Stimulated activated CD4-positive, alpha-beta T cell treated with anti-CD3 and anti-CD28 coated beads, Interleukin-12 subunit alpha, Interleukin-12 subunit beta, amount 100 ng/mL, for 48 hours (primary cell): ENCODE measurements at places on chromosomes 1 and 21.
A peak's percentile ranks its signal among the peaks of the same experiment; 100 is the strongest.

- no peak for DNase-seq
Observed at GRCh38 chr1:64499966-64500365, 30.0 kb downstream of the CACHD1 start.

DNA sequence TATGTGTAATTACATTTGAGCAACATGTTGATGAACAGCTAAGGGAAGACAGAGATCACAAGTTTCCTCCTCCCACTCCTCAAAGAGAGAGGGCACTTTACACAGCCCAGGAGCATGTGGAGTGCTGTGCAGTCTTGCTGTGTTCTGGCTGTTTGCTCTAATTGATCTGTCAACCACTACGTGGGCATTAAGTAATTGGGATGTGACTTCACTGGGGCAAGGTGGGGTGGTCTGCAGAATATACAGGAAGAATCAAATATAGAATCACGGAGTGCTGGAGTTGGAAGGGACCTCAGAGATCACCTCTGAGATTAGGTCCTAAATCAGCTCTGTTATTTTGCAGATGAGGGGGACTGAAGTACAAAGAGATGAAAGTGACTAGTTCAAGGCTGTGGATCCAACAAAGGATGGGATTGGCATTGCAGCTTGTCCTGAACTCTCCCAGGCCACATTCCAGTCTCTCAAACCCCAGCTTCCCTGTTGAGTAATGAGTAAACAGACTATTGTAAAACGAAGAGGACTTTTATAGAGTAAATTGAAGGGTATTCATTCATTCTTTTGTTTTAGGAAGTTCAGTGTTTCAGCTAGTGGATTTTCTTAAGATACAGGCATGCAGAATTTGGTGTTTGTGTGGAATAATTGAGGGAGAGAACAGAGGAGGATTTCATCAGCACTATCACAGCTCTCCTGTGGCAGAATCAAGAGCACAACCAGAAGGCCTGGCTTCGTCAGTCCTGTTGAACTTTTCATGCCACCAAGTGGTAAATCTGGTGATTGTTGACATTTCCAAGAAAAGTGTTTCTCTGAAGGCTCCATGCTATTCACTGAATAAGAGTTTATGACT lies 22.4 kb downstream of the NOS1AP start:
- no peak for DNase-seq

- DNase-seq: no peak
Observed at GRCh38 chr1:54980528-54981241, at the start of gene TMEM61. TSS of gene TMEM61 (plus strand) at chr1:54980628. CDS start at chr1:54981066, 438 bp downstream.

DNA sequence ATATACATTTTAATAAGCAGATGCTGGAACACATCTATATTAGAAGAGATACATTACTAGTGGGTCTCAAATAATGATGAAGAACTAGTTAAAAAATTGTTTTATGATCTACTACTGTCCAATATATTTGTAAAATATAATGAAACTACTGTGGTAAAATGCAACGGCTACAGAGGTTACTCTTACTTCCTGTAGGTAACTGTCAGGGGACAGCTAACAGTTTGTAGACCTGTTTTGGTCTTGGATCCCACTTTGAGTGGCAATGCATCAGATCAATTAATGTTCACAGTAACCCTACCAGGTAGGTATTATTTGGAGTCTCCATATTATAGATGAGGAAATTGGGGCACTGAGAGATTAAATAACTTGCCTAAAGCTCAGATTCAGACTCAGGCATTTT lies 26.7 kb upstream of the MYSM1 start:
- no peak for DNase-seq

- no peak for DNase-seq
Observed at GRCh38 chr1:39898191-39898590, 3.5 kb downstream of the MYCL start.

GRCh38 chr1:27298632-27299384 lies 23.2 kb upstream of the TMEM222 start:
- DNase-seq: no peak

- DNase-seq: no peak
Observed at GRCh38 chr1:239368436-239369109, 17.8 kb upstream of the CHRM3 start.

- no peak for DNase-seq
Observed at GRCh38 chr1:173413271-173413707, 63.8 kb upstream of the PRDX6 start.

DNA sequence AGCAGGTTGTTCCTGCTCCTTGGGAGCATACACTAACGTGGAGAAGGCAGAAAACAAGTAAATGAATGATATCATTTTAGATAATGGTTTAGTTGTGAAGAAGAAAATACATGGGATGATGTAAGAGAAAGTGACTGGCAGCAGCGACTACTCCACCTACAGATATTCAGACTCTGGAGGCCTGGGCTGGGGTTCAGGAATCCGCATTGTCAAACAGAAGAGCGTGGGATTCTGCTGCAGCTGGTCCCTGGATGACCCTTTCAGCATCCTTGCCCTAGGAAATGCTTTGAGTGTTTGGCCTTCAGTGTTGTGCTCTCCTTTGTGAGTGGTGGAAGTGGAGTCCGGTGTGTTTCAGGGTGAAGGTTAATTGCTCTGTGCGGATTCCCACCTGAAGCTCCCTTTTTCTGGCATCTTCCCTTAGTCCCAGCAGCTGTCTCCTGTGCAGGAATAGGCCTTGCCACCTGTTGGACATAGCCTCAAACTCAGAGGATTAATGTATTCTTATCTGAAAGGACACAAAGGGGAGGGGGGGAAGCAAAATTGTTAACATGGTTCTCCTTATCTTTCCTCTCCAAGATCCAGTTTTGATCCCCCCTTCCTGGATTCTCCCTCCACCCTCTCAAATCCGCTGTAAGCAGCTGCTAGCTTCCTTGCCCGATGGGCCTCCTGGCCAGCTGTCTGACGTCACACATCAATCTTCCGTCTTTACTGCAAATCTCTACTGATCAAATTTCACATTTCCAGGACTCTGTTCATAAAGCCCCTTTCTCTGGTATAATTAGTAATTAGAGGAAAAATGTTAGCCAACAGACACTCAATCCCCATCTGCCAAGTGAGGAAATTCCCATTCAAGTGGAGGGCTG lies 68.3 kb upstream of the SPAG17 start:
- DNase-seq: no peak

GRCh38 chr1:28136922-28137613 lies 39.4 kb downstream of the PTAFR start:
- no peak for DNase-seq

DNA sequence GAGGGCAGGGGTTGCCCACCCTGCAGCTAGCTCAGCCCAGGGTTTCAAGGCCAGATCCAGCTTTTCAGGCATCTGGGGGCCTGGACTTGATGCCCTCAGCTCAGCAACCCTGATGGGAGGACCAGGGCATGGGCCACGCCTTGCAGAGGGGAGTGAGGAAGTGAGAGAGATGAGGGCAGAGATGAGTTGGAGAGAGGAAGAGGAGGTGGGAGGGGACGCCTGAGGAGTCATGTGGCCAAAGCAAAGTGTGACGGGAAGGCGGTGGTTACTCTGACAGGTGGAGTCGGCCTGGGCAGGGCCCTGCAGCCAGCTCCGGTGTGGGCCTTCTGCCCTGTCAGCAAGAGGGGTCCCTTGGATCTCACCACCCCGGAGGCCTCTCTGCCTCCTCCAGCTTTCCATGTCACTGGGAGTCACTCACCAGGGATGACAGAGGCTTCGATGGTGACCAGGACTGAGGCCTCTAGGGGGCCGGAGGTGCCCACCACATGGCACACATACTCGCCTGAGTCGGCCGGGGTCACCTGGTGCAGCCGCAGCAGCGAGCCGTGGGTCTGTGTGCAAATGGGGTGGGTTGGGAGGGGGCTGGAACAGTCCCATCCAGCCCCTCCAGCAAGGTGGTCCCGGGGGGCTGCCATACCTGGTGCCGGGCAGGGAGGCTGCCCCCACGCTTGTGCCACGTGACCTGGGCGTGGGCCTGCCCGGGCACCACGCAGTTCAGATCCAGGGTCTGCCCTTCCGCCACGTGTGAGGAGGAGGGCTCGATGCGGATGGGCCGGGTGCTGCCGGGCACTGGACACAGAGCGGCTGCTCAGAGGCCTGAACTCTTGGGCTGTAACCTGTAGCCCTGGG lies 40.4 kb downstream of the LDLRAD2 start:
- DNase-seq: no peak

DNA sequence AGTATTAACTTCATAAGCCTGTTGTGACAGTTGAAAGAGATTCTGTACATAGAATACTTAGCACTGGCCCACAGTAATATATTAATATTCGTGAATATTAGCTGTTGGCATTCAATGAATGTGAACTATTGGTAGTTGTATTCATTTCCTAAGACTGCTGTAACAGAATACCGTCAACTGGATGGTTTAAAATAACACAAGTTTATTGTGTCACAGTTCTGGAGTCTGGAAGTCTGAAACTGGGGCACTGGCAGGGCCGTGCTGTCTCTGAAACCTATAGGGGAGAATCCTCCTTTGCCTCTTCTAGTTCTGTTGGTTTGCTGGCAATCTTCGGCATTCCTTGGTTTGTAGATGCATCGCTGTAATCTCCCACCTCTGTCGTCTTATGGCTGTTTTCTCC lies 47.5 kb downstream of the OLFML3 start:
- no peak for DNase-seq

DNA sequence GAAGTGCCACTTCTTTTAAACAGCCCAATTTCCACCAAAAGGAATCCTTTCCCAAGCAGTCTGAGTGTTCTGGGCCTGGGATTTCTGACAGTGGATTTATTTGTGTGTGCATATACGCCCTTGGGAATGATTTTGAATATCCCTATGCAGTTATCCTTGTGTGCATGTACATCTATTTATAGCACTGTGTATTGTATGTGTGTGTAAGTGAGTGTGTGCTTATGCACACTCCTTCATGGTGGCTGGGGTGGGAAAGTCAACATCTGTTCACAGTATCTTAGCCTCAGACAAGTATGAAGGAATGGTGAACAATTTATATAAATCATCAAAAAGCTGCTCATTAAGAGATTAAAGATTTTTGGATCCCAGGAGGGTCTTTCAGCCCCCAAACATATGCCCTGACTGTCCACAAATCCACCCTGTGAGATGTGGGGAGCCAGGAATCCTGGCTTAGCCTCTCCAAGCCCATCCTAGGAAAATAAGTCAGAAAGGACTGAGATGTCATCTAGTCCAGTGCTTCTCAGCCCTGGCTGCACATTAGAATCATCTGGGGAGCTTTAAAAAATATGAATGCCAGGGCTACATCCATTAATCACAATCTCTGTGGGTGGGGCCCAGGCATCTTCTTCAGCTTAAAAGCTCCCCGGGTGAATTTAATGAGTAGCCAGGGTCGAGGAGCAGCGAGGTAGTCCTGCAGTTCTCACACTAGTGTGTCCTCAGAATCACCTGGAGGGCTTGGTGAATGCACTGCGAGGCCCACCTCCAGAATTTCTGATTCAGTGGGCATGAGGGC lies 101.4 kb downstream of the PLXNA2 start:
- no peak for DNase-seq

GRCh38 chr1:84619383-84620102 lies 45.3 kb upstream of the CTBS start:
- DNase-seq: peak; percentile 52

DNA sequence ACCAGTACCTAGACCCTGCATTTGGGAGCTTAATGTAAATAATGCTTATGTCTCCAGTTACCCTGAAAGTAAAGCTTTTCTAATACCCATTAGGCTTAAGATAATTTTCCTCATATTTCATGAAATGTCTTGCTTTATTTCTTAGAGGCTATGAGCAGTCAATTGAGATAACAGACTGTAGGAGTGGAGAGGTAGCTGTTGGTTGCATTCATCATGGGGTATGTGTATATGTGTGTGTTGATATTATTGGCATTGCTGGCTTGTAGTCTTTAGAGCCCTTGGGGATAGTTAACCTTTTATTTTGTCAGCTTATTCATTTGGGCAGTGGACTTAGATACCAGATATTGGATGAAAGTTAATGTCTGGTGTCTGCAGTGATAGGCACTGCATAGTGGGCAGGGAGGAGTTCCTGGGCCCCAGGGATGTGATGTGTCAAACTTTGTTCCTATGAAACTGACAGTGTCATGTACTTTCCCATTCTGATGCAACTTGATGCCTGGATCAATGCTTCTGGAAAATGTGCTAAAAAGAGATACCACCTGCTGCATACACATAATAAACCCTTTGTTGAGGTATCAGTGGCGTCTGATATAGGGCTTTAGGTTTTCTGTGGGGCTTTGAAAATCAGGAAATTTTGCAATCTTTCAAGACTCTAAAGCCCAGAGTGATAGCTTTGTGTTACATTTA lies 83.9 kb downstream of the MAST2 start:
- DNase-seq: no peak

- no peak for DNase-seq
Observed at GRCh38 chr1:151165281-151165737, 393 bp downstream of the LYSMD1 start.

GRCh38 chr1:205263580-205264190 lies 35.9 kb downstream of the TMCC2 start:
- DNase-seq: no peak

DNA sequence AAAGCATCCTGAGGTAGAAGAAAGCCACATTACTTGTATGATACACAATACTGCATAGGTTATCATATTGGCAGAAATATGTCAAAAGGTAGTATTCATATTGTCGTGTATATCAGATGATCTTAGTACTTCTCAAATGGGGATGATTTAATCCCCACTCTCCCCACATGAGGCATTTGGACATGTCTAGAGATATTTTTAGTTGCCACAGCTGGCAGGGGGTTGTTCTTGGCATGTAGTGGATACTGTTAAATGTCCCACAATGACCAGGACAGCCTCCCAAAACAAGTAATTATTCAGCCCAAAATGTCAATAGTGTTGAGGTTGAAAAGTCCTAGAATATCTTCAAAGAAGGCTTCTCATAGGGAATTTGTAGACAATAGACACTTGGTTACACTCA lies 162.8 kb downstream of the NEGR1 start:
- DNase-seq: no peak

DNA sequence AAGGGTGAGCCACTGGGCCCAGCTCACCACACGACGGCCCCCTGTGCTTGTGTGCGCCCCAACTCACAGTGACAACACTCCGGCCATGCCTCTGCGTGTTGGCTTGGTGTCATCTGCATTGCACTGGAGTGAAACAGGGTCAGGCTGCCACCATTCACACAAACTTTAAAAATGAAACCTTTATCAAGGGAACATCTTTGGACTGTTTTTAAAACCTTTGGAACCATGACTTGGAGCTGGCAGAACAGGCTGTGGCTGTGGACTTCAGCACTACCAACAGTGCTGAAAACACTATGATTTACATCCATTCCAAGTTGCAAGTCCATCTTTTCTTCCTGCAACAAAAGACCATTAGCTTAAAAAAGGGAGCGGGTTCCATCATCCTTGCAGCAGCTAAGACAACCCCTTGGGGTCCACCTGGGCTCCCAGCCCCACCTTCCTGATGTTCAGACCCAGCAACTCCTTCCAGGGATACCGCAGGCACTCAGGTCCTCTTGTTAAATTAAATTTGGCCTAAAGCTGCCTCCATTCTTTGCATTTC lies 25.6 kb downstream of the POFUT2 start:
- no peak for DNase-seq
